ENCODE measurements at places on chromosomes 3 and 15. TPM values are rescaled to one million over a fixed set of nuclear protein-coding genes. Genes with fewer than 3 reads are reported as not detected.
A peak's percentile ranks its signal among the peaks of the same experiment; 100 is the strongest.

DNA sequence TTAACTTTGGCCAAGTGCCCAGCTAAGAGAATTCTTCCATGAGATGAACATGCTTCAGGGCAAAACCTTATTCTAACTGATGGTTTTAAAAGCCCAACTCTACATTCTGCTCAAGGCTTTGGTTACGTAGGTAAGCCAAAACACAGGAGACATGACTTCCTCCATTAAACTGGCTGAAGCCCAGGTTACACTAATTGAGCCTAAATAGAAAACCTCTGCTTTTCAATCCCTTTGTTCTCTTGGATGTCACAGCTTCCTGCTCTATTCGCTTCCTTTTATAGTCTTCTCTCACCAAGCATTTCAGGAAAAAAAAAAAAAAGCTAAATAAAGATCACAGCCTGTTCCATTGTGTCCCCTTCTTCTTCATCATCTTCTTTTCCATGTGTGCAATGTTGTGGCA is 420.4 kb downstream of the TIGIT start:
- H3K27me3 ChIP-seq: no peaks in the 10 kb centered on the region
- H3K4me1 ChIP-seq: peaks cover 16% of the 10 kb centered on the region
- DNase-seq: no peak
- H3K4me3 ChIP-seq: no peak overlapping the region
- no peaks in the 10 kb centered on the region for H3K36me3 ChIP-seq

DNA sequence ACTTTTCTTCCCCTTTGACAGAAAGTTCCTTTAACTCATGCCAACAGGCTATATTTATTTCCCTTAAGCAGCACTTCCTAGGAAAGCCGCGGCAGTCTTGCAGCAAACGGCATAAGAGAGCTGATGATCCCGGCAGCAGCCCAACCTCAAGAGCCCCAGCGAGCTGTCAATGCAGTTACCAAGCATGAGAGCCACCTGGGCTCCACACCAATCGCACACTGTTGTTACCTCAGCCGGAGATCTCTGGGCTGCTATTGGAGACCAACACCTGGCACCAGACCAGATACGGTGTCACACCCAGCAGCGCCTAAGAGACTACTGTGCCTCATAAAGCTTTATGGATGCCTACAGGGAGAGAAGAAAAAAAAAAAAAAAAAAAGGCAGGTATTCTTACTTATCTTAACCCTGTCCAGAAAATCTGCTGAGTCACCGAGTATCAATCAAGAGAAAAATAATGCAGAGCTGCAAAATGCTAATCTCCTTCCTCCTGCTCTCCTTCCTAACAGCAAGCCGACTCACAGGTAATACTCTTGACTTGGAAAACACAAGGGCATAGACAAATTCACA is 11.7 kb downstream of the ABCC5 start:
- H3K4me1 ChIP-seq: peaks cover 8% of the 10 kb centered on the region
- H3K4me3 ChIP-seq: no peak overlapping the region
- no peaks in the 10 kb centered on the region for H3K27me3 ChIP-seq

The SKOR1 gene
- total RNA-seq: 0.19 TPM

DNA sequence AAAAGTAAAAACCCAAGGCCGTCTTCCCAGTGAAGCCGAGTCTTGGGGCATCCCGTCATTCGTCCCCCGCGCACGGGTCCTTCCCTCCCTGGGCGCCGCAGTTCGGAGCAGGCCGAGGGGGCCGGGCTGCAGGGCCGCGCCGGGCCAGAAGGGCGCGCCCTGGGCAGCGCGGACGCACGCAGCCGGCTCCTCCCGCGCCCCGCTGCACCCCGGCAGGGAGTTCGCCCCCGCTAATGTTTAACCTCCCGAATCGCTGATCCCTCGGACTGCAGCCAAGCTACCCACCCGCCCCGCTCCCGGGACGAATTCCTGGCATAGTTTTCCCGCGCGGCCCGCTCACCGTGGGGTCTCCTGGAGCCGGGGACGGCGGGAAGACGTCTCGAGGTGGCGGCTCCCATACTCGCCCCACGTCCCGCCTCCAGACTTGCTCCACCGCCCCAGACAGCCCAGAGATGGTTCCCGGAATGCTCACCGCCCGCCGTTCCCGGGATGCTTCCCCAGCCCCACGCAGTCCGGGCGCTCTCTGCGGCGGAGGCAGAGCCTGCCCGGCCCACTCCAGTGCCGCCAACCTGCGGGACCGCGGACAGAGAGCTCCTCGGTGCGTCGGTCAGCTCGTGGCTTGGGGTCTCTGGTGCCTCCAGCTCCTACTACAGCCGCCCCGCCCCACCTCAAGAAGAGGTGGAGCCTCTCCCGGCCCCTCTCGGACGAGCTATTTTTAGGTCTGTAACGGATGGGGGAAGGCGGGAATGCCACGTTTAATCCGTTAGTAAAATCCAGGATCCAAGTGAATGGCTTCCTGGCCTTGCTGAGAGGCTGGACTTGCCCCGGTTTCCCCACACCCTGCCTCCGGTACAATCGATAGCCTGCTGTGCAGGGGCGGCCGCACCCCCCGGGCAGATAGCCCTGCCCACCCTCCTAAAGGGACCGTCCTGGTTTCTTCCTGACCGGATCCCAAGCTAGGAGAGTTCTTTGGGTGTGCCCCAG is at the start of gene DZIP1L:
Gene DZIP1L, minus strand, starts transcription at position 621 of the 984 bp plus-strand sequence. CDS start 11,637 bp downstream, outside the sequence.
- no peak within 1 kb of the TSS for H3K27ac ChIP-seq
- peak; percentile 46 for DNase-seq
- H3K36me3 ChIP-seq: no peaks in the 10 kb centered on the region
- H3K27me3 ChIP-seq: peaks cover 64% of the 10 kb centered on the region
- peaks cover 6% of the 10 kb centered on the region for H3K4me1 ChIP-seq
- H3K4me3 ChIP-seq: peak within 1 kb of the TSS; percentile 71

GRCh38 chr15:99502182-99502581 is 63.6 kb upstream of the MEF2A start:
- peaks cover 56% of the 10 kb centered on the region for H3K4me1 ChIP-seq
- peak; percentile 62 for DNase-seq
- H3K27ac ChIP-seq: peak overlapping the region; percentile 41
- no peak overlapping the region for H3K4me3 ChIP-seq
- peaks cover 11% of the 10 kb centered on the region for H3K27me3 ChIP-seq
- peaks cover 8% of the 10 kb centered on the region for H3K36me3 ChIP-seq

DNA sequence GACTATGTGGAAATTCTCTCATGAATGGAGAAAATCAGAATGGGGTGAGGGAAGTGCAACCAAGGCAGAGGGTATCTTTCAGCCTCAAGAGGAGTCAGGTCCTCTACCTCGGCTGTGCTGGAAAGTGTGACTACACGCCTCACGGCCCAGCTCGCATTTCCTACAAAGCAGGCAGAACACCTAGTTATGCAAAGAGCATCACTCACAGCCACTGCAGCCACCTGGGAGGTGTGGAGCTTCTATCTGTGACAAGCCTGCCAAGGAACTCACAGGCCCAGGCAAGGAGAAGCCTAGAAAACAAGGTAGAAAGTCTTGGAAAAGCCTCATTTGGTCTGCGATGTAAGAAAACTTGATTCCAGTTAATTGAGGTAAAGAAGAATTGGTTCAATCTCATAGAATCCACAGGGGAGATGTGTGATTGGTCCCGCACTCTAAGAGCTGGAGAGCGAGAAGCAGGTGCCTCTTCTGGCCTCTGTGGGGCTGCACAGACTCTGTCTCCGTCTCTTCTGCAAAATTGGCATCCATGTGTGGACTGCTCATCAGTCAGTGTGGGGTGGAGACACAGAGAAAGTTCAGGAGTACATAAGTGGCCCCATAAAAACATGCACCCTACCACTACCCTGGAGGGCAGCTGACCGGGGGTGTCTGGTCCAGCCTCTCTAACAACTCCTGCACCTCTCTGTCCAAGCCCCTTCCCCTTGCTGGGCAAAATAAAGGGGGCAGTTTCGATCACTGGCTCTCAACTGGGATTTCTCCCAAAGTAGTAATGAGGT is 76.8 kb downstream of the TAMM41 start:
- peaks cover 6% of the 10 kb centered on the region for H3K36me3 ChIP-seq
- H3K27me3 ChIP-seq: no peaks in the 10 kb centered on the region
- peaks cover 38% of the 10 kb centered on the region for H3K4me1 ChIP-seq
- H3K4me3 ChIP-seq: peak overlapping the region; percentile 19

GRCh38 chr3:52910823-52911222 is 13.5 kb upstream of the STIMATE start:
- H3K36me3 ChIP-seq: peaks cover 21% of the 10 kb centered on the region
- H3K4me3 ChIP-seq: no peak overlapping the region
- H3K27ac ChIP-seq: no peak overlapping the region
- no peak for DNase-seq

The PLSCR5 gene
- not detected for total RNA-seq

DNA sequence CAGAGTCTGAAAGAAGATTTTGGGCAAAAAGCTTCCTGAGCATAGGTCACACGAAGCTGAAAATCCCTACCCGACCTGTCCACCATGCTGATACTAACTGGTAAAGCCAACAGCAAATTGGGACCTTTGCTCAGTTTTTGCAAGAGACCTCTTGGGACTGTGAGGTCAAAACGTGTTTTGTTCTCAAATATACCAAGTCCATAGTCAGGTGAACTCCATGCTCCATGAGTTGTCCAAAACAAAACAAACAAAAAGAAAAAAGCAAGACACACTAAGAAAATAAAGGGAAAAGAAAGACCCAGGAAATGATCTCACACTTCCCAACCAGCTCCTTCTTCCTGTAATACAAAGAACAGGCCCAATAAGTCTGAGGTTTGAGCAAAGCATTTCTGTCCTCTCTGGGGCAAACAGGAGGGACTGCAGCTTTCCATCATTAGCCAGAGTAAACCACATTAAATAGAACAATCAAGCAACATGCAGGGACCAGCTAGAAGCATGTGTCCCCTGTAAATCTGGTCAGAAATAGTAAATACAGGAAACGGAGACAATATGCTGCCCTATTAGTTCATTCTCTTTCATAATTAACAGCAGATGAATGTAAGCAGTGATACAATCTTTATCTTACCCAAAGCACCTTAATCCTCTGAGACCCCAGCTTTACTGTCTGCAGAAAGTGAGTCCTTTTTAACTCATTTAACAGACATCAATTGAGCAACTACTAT is 125.0 kb upstream of the LIPC start:
- no peaks in the 10 kb centered on the region for H3K36me3 ChIP-seq
- H3K27me3 ChIP-seq: no peaks in the 10 kb centered on the region
- H3K27ac ChIP-seq: no peak overlapping the region
- H3K4me1 ChIP-seq: peaks cover 15% of the 10 kb centered on the region
- no peak overlapping the region for H3K4me3 ChIP-seq
- no peak for DNase-seq

DNA sequence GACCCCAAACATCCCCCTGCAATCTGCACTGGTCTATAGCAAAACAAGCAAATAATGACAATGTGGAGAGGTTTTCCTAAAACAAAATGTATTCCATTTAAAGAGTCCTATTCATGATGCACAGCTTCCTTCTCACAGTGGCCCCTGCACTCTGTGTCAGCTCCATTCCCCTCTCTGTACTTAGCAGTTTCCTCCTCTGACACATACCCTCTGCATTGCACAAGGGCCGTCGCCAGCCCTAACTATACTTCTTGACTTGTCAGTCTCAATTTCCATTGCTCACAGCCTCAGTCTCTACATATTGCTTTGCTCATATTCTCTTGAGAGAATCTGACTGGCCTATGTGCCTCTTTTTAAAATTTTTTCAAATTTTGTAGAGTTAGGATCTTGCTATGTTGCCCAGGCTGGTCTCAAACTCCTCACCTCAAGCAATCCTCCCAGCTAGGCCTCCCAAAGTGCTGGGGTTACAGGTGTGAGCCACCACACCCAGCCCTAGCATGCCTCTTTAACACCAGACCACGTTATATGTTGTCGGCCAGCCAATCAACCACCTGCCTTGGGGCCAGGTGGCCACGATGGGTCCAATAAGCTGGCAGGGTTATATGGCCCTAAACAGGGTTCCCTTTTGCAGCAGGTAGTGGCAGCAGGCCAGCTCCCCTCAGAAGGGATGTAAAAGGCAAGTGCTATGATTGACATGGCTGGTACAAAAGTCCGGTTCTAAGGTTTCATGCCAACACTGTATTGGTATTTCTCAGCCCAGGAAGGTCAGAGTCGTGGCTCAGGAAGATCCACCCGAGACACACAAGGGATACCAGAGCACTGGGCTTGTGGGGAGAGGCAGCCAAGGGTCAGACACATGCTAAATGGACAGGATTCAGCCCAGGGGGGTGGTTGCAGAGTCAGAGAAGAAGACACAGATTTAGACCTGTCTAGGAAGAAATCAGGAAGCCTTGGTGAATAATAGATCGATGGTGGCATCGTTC is 59.0 kb upstream of the SMAD3 start:
- H3K36me3 ChIP-seq: no peaks in the 10 kb centered on the region
- no peak overlapping the region for H3K27ac ChIP-seq
- H3K27me3 ChIP-seq: peaks cover 8% of the 10 kb centered on the region
- H3K4me1 ChIP-seq: peaks cover 9% of the 10 kb centered on the region

The CILP gene
- not detected for total RNA-seq
